Cerebellar nuclear complex (tissue), 1 donor: ENCODE measurements at places on chromosomes 1 and 21.

DNA sequence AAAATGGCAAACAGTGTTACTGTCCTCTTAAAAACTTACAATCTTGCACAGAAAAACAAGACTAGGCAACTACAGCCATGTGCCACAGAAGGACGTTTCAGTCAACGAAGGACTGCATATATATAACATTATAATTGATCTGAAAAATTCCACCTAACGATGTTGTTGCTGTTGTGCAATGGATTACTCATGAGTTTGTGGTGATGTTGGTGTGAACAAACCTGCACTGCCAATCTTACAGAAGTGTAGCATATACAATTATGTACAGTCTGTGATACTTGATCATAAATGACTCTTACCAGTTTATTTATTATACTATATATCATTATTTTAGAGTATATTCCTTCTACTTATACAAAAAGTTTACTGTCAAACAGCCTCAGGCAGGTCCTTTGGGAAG is 6.8 kb upstream of the VAMP4 start:
- no peak for DNase-seq

DNA sequence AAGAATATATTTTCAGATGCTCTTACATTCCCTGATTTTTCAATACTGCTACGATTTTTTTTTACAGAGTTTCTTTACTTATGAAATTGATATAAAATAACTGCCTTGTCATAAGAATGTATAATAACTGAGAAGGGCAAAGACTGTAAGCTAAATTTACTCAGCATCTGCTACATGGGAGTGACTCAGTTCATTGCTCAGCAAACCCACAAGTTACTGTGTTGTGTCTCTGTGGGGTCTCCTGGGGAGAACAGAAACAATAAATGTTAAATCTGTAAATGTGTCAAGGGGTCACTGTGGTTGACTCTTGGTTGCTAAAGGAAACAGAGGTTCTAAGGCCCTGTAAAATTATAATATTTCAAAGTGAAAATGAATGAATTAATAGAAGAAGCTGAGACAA is 210.3 kb upstream of the CACYBP start:
- no peak for DNase-seq

DNA sequence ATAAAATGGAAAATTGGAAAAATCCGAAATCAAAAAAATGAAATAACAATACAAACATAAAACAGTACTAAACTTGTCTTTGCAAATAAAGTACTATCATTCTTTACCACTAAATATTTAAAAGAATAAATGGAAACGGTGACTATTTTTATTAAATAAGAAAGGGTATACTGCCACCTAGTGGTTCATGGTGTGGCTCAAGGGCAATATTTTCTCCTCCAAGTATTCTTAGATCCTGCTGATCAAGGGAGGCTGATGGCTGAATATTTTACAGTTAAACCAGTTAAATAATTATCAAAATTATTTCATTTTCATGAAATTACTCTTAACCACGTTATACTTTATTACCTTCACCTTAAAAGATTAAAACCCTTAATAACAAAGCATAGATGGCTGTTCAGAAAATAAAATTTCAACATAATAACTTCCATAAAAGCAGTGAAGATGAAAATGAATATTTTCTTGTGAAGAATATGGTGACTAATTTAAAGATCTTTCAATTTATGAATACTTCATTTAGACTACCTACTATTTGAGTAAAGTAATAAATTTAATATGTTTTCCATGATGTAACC is 1793.9 kb downstream of the NCAM2 start:
- DNase-seq, result no peak

- DNase-seq, result no peak
Measured at GRCh38 chr21:33395891-33396331, 7.3 kb upstream of the IFNGR2 start.

DNA sequence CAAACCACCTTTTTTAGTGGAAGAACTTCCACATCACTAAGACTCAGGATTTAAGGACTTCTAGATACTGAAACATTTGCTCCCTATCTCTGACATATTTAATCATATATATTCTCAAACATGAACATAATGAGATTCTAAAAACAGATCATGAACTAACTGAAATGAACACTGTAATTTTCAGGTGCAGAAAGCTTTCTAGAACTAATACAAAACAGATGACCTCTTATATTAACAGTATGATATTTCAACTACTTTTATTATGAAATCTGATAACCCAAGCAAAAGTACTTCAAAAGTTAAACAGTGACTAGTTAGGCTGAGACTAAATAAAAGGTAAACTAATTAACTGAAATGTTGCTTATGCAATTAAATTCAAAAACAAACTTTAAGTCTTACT is 157.5 kb downstream of the COP1 start:
- DNase-seq, result no peak

- DNase-seq, result no peak
Measured at GRCh38 chr1:119007670-119008482, 19.7 kb upstream of the TBX15 start.

GRCh38 chr1:207112616-207113296 is 8.7 kb downstream of the C4BPA start:
- no peak for DNase-seq

DNA sequence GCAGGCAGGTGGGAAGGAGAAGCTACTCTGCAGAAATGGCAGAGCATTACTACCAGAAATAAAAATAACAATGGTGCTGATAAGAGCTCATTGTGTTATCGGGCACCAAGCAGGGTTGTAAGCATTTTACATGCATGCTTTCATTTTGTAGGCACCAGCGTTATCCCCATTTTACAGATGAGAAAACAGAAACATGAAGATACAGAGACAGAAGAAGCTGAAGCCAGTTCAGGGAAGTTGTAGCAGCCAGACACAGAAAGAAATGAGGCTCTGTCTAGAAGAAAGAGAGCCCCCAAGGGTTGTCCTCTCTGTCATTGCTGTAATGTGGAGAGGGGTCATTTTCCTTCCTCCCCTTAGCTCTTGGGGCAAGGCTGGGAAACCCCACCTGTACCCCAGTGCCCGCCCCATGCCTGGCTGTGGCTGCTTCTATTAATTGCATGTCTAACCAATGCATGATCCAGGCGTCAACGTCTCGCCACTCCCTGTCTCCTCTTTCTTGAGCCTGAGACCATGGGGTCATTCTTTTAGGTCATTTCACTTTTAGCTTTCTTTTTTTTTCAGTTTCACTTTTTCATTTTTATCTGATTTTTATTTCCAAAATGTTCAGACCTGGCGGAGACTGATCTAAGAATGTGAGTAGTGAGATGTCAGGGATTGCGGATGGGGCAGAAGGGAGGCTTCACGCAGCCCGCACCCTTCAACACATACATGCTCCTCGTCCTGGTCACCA is 6.8 kb downstream of the OLIG1 start:
- DNase-seq, result no peak

DNA sequence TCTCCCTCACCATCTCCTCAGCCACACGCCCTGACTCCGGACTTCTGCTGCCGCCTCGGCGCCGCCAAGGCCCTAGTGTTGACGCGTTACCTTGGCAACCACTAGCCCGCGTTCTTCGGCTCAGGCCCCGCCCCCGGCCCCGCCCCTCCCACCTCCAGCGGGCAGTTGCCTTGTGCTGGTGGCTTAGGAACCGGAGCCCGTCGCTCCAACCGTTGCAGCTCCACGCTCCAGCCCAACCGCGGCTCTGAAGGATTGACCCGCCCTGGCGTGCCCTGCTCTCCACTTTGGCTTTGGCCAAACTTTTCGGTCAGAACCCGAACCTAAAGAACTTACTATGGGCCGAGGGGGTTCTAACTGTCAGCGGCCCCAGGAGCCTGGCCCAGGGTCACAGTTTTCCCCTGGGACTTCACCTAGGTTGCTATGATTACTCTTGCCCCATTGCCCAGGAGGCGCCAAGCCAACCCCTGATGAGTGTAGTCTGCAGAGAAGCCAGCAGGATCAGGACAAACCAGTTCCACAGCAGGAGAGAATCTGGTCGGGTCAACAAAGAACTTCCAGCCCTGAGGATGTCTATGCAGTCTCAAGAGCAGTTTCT is at the start of gene CFAP45:
TSS of gene CFAP45 (minus strand) at position 80 of the 595 bp plus-strand sequence. CDS start at position 13, 67 bp downstream.
- DNase-seq, result no peak

DNA sequence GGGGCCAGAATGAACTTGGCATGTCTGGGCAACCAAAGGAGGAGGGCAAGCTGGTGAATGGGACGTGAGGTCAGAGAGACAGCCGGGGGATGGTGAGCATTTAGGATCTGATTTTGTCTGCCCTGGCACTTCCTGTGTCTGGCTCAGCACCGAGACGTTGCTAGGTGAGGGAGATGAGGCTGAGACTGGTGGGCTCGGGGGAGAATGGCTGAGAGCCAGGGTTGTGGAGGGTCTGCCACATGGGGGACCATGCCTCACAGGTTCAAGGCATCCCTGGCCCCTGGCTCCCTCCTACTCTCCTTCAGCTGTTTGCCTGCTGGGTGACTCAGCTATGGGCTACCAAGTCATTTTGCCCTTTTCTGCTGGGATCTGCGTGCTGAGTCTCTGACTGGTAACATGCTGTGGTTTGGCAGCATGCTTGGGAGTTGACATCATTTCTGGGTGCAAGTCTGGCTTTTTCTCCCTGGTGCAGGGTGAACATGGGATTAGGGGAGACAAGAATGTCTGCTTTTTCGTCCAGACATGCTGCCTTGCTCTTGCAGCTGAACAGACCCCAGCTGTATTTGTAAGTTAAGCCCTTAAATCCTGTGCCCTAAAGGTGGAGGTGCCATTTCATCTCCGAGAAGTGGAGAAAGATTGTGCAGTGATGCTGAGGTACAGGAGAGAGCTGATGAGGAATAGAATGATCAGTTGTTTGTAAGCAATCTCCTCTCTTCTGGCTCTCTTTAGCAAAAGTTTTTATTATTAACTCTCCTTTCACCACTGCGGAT is 17.6 kb downstream of the GALNT2 start:
- DNase-seq, result no peak

GRCh38 chr1:77355010-77355409 is 73.2 kb downstream of the AK5 start:
- no peak for DNase-seq

- no peak for DNase-seq
Measured at GRCh38 chr1:62746086-62746808, 37.7 kb upstream of the ATG4C start.

- DNase-seq, result no peak
Measured at GRCh38 chr1:182050481-182051448, 10.7 kb downstream of the ZNF648 start.
